ENCODE measurements at places on chromosomes 6 and 20.
A peak's percentile ranks its signal among the peaks of the same experiment; 100 is the strongest.

DNA sequence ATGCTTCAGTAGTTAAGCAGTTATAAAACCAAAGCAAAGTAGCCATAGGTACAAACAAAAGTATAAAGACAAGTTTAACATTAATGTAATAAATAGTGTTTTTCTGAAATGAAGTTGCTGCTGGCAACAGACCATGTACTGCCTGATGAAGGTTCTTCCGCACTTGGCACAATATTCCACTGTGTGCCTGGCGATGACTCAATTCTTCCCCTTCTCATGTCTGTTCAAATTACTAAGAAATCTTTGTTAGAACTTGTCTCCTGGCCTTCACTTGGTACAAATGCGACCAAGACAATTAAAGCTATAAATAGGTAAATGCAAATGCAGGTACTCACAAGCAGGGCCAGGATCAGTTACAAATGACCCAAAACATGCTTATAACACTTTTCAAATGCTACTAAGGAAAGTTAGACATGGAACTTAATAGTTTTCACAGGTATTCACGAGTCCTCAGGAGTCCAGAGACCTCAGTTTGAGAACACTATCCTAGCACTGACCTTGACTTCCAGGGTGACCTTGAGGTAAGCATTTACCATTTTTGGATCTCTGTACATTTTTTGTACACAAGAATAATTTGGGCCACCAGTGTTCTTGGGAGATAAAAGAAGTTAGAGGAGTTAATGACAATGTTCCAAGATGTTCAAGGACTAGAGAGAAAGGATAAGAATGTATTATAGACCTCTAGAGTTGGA, 8.1 kb upstream of the DDR1 start:
- DNase-seq: no peak

DNA sequence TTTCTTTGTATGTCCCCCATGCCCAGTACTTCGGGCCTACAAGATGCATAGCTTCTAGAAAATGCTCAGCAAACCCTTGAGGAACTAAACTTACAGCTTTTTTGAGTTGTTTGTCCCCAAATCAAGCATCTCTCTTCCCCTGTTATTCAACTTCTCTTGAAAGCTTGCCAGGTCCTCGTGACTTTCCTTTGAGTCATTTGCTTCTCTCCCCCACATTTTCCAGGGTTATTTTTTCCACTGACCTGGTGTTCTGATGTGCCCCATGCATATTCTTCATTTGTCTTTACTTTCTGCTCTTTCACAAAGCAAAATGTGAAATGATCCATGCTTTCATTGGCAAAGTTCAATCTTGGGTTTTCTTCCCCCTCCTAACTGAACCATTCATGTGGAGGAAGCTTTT, 204.8 kb downstream of the TFAP2A start:
- no peak for DNase-seq

DNA sequence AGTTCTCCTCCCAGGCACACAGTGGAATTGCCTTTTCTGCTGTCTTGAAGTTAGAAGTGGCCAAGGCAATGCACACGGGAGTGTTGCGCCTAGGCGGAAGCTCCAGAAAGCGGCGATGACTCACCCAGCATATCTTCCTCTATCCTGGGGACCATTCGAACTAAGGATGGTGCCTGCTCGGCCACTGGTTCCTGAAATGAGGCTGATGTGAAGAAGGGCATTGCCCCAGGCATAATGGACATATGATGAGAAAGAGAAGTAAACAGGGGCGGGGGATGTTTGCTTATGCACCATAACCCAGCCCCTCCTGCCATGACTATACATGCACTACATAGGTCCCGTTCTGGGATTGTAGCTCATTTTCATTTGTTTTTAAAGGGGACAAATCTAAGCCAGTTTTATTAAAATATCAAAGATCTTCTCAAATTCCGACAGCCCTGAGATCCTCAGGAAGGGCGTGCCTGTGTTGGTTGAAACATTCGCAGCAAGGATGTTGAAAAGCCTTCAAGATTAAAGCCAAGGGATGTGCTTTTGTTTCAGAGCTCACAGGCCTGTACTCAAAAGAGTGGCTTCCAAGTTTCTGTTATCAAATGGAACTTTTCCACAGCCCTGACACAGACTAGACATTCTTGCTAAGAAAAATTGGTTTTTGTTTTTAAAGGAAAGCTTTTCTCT, 218.5 kb downstream of the LY86 start:
- no peak for DNase-seq

GRCh38 chr6:5599127-5599526, 337.8 kb downstream of the FARS2 start:
- no peak for DNase-seq

- DNase-seq: no peak
Measured at GRCh38 chr6:82862543-82862942, 203.1 kb downstream of the UBE3D start.

DNA sequence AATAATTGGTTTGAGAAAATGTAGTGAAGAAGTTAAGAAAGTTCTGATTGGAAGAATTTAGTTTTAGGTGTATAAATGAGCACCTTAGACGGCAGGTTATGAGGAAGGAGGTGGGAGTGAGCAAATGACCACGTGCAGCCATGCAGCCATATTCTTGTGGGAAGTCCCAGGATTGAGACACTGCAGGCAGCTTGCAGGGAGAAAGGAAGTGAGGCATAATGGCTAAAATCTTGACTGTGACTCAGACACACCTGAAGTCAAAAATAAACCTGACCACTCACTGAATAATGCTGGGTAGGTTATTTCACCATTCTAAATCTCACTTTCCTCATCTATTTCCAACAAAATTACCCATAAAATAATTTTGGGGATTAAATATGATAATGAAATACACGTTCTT, 16.6 kb downstream of the DSE start:
- DNase-seq: no peak

DNA sequence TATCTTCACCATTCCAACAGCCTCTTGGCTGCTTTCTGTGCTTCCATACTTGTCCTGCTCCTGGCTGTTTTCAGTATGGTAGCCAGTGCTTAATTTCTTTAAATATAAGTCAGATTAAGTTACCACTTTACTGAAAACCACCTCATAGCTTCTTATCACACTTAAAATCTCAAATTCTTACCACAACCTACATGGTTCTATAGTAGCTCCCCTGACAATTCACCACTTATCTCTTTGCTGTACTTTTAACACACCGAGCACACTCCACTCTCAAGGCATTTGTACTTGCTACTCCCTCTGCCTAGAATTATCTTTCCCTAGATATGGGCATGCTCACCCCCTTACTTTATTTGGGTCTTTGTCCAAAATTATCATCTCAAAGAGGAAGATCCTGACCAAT, 369.0 kb downstream of the TENT5A start:
- DNase-seq: no peak

DNA sequence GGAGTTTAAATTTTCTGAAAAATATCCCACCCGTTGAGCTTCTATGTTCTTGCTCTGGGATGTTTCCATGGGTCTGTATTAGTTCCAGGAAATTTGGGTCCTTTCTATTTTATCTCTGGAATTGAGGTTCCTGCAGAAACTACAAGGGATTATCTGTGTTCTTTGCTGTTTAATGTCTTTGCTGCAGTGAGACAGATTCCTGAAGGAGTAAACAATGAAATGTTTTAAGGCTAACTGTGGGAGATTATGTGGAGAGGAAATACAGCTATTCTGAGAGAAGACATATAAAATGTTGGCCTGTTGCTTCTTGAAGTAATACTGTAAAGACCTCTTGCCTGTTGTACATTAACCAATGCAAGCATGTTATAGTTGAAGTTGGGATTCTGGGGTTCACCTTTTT, 43.5 kb downstream of the SAMD5 start:
- DNase-seq: no peak

DNA sequence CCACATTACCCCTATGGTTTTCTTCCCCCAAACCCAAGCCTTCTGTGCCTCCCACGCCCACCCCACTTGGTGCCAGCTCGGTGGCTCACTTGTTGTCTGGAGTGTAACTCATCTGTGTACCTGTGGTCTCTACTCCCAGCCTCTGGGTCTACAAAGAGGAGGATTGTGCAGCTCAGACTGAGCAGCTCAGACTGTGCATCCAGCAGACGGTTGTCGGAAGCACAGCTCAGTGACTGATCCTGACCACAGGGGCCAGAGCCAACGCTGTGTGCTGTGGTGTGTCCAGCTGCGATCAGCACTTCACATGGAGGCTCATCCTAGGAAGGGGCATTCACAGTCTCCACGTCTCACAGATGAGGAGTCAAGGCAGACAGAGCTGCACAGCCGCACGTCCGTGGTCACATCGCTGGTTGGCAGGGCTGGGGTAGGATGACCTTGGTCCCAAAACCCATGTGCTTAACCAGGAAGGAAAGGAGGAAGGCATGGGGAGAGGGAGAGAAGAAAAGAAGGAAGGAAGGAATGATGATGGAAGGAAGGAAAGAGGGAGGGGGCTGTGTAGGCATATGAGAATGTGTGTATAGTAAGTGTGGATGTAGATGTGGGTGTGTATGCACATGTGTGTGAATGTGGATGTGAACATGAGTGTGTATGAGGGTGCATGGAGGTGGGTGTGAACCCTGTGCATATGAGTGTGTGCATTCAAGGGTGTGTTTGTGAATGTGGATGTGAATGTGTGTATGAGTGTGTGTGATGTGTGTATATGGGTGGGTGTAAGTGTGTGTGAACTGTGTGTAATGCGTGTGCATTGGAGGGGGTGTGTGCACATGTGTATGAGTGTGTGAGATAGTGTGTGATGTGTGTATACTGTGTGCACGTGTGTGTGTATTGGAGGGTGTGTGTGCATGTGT, 28.2 kb upstream of the STX16 start:
- no peak for DNase-seq

DNA sequence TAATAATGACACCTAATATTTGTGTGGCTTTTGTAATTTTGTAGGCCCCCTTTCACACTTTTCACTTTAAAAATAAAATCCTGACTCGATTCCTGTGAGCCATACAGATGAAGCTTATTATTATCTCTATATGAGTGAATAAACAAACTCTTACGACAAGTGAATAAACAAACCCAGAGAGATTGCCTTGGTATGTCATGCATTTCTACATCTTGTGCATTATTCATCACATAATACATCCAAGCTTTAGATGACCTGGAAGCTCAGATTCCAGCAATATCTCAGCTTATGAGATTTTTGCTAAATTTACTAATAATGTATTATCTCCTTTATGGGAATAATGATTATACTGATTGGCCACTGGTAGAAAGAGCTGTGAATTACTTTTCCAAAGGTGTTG, 248.2 kb downstream of the TBX18 start:
- no peak for DNase-seq

- DNase-seq: no peak
Measured at GRCh38 chr6:40922281-40922680, 116.7 kb downstream of the UNC5CL start.

GRCh38 chr6:449057-449430, 57.5 kb downstream of the IRF4 start:
- no peak for DNase-seq

DNA sequence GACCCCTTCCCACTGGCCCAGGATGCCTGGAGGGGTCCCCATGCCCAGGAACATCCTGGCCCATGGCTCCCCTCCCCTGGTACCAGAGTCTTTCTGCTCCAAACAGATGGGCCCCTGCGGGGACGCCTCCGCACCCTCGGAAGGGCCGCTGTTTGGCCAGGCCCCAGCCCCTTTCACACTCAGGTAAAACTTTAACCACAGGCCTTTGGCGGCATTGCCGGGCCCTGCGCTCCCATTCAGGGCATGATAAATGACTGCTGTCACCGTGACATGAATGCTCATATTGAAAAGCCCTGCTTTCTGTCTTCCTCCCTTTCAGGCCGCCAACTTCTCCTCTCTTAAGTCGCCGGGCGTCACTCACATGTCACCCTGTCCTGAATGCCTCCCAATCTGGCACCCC, 141.5 kb upstream of the TOP1 start:
- no peak for DNase-seq

GRCh38 chr6:125104425-125104824, 49.1 kb upstream of the TPD52L1 start:
- peak; percentile 8 for DNase-seq

DNA sequence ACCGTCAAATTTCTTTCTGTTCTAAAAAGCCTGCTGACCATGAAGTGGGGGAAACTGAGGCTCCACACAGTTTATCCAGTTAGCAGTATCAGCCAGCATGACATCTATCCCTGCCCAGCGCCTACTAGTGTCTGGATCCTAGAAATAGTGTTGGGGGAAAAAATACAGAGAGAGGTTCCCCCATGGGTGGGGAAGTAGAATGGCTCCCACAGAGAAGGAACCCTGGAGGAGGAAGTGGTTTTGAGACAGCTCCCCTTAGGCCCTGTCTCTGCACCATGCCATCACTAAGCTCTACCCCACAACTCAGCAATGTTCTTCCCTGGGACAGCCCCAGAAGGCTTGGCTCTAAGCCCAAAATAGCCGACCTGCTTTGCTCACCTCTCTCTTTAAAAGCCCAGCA, 153.4 kb downstream of the MBOAT1 start:
- DNase-seq: no peak

DNA sequence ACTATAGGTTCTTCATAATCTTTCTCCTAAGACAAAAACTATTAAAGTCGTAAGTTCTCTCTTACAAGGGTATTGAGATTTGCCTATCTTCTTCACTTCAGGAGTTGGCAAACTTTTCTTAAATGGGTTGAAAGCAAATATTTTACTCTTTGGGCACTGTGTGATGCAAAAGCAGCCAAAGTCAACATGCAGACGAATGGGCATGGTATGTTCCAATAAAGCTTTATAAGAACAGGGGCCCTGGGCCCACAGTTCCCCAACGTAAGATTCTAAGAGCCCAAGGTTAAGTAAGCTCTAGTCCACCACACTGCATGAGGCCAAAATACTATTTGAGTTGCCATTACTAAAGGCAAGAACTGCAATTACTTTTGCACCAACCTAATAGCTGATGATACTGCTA, 11.5 kb downstream of the CD164 start:
- no peak for DNase-seq
